ENCODE measurements at places on chromosomes 1 and 21.

GRCh38 chr1:72648465-72648864, 366.1 kb upstream of the NEGR1 start:
- no peak for DNase-seq

DNA sequence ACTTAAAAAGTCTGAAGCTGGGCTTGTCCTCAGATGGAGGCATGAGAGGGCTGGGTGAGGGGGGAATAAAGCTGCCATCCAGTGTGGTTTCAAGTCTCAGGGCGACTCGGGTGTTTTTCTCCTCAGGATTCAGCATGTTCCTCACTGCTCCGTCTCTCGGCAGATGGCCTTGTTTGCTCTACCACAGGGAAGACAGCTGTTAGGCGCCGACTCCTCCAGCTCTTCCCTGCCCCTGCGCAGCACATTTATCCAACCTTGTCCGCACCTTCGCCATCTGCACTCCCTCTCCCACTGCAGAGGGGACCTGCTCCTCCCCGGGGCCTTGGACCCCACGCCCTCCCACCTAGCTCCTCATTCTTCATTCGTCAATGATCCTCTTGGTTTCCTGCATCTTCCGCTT, 16.6 kb upstream of the S100A11 start:
- DNase-seq: no peak

DNA sequence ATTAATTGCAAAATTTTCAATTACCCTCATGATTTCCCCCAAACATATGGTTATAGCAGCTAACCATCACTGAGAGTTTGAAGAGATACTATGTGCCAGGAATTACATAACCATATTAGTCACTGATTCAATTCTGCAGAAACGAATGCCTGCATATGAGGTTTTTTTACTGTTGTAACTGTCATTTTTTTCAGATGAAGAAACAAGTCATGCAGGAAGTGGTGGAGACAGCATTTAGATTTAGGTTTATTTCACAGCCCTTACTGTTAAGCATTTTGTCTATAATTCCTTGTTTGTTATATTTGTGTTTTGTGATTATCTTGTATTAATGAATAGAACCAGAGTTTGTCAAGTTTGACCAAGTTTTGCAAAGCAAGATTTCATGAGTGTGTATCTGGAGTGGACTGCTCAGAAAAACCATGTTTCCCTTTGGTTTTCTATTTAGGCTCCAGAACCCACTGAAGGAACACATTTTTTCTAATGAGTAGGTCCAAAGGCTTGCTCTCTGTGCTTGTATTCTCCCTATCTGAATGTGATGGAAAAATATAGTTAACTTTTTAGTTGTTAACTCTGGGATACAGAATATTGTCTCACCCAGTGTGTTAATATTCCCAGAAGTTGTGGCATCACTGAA, 308.5 kb upstream of the ADAMTS5 start:
- DNase-seq: no peak

DNA sequence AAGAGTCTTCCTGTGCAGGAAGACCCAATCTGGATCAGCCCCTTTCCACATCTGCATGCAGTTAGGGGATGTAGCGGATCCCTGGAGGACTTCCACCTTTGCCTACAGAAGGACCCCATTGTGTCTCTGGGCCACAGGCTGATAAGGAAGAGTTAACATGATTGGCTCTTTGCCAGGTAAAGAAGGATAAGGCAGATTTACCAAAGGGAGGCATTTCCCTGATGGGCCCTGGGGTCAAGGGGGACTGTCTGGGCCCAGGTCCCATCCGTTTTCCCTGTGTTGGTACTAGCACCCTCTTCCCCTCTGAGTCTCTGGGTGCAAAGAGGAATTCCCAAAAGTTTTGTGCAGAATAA, 29.1 kb downstream of the SLC26A9 start:
- DNase-seq: no peak

GRCh38 chr1:102970496-102971078, 137.7 kb downstream of the COL11A1 start:
- no peak for DNase-seq

DNA sequence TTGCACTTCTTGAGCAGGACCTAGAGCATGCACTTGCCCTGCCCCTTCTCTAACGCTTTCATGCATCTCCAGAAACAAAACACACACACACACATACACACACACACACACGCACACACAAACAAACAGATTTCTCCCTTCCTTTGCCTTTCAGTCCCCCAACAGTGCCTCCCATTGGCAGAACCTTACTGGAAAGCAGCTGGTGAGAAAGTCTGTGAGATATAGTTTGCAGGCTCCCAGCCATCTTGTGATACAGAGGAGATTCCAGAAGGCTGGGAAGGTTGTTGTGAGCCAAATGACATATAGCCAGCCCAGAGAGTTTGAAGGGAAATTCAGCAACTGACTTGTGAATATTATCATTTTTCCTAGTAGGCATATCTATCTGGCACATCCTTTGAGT, 35.9 kb upstream of the ZRANB2 start:
- no peak for DNase-seq

GRCh38 chr1:27007909-27008582, 4.6 kb downstream of the TENT5B start:
- no peak for DNase-seq

GRCh38 chr1:38791892-38792291, 67.7 kb downstream of the RRAGC start:
- DNase-seq: no peak

- no peak for DNase-seq
Observed at GRCh38 chr1:226534645-226535044, 13.9 kb upstream of the STUM start.

GRCh38 chr1:243422362-243422761, 166.5 kb downstream of the SDCCAG8 start:
- no peak for DNase-seq

DNA sequence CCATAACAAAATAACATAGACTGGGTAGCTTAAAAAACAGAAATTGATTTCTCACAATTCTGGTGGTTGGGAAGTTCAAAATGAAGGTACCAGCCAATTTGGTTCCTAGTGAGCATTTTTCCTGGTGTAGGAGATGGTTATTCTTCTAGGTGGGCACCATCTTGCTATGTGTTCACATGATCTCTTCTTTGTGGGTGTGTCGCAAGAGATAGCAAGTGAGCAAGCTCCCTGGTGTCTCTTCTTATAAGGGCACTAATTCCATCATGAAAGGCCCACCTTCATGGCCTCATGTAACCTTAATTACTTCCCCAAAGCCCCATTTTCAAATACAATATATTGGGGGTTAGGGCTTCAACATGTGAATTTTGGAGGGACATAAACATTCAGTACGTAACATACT, 38.8 kb upstream of the ATP5PO start:
- no peak for DNase-seq

DNA sequence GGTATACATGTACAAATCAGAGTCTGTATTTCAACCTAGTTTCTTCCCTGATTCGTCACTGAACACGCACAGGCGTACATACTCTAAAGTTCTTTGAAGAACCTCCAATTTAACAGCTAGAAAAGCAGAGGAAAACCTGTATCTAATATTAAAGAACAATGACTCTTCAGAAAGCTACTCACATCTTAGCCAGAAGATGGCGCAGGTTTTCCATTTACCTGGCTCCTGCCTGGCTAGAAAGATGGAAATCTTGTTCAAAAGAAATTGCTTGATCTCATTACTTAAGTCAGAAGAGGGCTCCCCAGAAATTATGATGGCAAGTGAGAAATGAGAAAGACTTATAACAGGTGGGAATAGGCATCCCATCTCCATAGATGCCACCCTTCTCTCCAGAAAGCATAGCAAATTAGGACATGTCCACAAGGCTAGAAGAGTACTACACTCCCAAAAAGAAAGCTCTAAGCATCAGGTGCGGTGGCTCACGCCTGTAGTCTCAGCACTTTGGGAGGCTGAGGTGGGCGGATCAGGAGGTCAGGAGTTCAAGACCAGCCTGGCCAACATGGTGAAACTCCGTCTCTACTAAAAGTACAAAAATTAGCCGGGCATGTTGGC, 19.0 kb upstream of the L1TD1 start:
- no peak for DNase-seq

GRCh38 chr1:33089457-33089856, 8.5 kb downstream of the AZIN2 start:
- DNase-seq: no peak

DNA sequence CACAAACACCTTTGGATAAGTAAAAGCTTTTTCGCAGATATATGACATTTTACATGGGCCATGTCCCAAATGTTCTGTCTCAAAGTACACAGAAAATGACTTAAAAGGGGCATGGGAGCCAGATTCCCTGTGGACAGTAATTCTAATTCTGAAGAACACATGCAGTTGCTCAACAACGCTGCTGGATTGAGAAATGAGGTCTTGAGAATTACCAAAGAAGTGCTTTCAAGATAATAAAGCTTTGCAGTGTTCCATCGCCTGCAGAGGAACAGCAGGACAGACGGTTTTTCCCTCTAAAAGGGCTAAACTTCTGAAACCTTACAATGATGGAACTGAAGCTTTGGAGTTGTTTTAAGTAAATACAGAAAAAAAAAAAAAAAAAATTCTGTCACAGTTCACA, 55.3 kb upstream of the HSPA13 start:
- no peak for DNase-seq

- no peak for DNase-seq
Observed at GRCh38 chr1:153553096-153553495, 4.0 kb upstream of the S100A3 start.

GRCh38 chr1:77513839-77514763, 168.4 kb downstream of the ZZZ3 start:
- no peak for DNase-seq

DNA sequence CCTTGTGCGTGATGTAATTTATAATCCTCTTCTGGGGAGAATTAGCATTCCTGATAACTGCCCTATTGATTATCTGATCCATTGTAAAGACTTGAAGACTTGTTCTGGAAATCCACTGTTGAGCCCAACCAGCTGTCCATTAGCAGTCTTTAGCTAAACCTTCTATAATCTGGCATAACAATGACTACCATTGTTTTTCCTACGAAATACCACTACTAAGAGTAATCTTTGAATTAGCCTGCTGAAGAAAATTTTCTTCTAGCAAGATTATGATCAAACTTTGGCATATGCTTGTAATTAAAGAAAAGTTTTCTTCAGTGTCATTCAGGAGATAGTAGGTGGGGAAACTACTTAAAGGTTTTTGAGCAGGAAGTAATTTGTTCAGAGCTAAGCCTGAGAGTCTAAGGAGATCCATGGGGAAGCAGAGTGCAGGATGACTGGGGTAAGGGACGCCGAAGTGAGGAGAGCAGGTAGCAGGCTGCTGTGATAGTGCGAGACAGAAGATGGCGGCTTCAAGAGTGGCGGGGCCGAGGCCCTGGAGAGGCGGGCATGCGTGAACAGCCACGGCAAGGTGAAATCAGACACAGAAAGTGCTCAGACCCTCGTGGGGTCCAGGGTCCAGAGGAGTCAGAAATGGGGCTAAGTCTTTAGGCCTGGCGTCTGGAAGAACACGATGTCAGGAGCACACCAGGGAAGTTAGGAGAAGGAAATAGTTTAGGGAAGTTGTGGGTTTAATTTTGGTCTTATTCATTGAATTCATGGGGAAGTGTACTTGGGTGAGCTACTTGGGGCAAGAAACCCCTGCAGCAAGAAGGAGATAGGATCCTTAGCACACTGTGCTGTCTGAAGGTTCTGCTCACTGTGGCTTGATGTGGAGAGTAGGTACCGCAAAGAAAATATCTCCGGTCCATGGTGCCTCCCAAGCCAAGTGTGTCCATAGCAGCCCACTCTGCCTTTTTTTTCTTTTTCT, 112.6 kb upstream of the ADAR start:
- DNase-seq: no peak

- peak; percentile 82 for DNase-seq
Observed at GRCh38 chr1:23559136-23559984, at the start of gene ID3. Gene ID3, minus strand, starts transcription at chr1:23559501. Its CDS starts 75 bp downstream, at chr1:23559426.

- DNase-seq: no peak
Observed at GRCh38 chr1:87064986-87065385, 150.6 kb downstream of the HS2ST1 start.

DNA sequence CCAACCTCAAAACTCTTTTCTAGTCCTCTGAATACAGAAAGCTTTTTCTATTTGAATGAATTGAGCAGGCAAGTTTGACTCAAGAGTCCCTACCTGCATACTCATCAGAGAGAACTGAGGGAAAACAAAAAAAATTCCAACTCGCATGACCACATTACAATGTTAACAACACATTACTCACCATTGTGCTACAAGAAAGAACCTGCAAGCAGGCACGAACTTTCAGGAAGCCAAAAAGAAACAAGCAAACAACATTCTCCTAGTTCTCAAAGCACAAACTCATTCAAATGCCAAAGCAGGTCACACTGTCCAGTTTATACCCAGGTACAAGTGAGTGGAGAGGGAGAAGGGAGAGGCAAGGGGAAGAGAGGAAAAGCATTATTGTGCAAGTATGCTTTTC, 14.6 kb downstream of the OTUD7B start:
- no peak for DNase-seq

GRCh38 chr1:218872026-218872425, 301.7 kb upstream of the LYPLAL1 start:
- DNase-seq: no peak

DNA sequence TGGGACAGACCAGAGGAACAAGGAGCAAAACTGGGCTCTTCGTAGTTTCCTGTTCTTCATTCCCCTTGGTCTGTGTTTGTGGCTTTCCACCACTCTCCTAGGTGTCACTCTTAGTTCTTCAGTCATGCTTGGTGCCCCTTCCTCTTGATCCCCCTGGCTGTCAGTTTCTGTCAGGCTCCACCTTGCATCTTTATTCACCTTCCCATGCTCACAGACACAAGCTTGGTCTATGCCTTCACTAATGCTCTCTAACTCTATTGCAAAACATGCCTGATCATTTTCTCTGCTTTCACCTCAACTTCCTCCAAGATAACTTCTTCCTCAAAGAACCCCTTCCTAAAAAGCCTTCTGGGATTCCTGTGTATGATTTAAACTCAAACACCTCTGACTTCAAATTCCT, 122.9 kb downstream of the GLUL start:
- DNase-seq: no peak

GRCh38 chr1:118960567-118961136, 27.5 kb downstream of the TBX15 start:
- no peak for DNase-seq

- DNase-seq: no peak
Observed at GRCh38 chr1:188006354-188006753, 1177.6 kb downstream of the PLA2G4A start.

- DNase-seq: no peak
Observed at GRCh38 chr1:33344896-33345560, 24.1 kb upstream of the A3GALT2 start.

DNA sequence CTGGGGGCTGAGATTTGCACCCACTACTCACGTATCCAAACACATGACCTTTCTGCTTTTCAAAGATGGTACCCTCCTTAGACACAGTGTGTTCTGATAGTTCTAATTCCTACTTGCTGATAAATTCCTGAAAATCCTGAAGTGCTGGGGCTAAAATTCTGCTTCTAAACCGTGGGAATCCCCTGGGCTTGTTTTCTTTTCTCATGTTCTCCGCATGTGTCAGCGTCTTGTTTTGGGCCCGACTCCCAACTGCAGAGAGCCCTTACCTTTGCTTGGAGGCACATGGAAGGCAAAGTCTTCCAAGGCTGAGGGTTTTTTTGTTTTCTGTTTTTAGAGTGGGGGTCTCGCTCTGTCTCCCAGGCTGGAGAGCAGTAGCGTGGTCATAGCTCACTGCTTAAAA, 27.2 kb downstream of the PSMG1 start:
- DNase-seq: no peak

Measured in esophagus squamous epithelium (tissue), 5 donors.